ENCODE measurements at places on chromosomes 6 and 20. TPM values are rescaled to one million over a fixed set of nuclear protein-coding genes. Genes with fewer than 3 reads are reported as not detected.

The TSBP1 gene
- total RNA-seq = not detected

The ZNF322 gene
- total RNA-seq = 16.6 TPM

The FILIP1 gene
- total RNA-seq = 0.98 TPM

The SNX5 gene
- total RNA-seq = 55.7 TPM

The PRSS35 gene
- not detected for total RNA-seq

The ARMC12 gene
- 0.43 TPM for total RNA-seq

The CLIC5 gene
- not detected for total RNA-seq

The ETV7 gene
- total RNA-seq = not detected

The IL17A gene
- total RNA-seq = not detected

The ANGPT4 gene
- not detected for total RNA-seq

The PGBD1 gene
- total RNA-seq = 5.8 TPM

The BFSP1 gene
- 1.8 TPM for total RNA-seq

The PDSS2 gene
- 6.3 TPM for total RNA-seq

The NMBR gene
- not detected for total RNA-seq

The SNX21 gene
- 11.7 TPM for total RNA-seq

The BPIFB2 gene
- total RNA-seq = not detected

The SIGLEC1 gene
- total RNA-seq = not detected

The VIP gene
- total RNA-seq = 0.33 TPM

The SPDEF gene
- total RNA-seq = not detected

The APCDD1L gene
- not detected for total RNA-seq

The SLC32A1 gene
- not detected for total RNA-seq

The KCNS1 gene
- 0.09 TPM for total RNA-seq

The ACTL10 gene
- total RNA-seq = 0.95 TPM

The TBXT gene
- not detected for total RNA-seq

The FLRT3 gene
- 0.33 TPM for total RNA-seq

The EFCAB8 gene
- total RNA-seq = under 0.01 TPM

The POPDC3 gene
- 0.33 TPM for total RNA-seq

The RAET1L gene
- total RNA-seq = not detected

The SLC52A3 gene
- not detected for total RNA-seq

The PARD6B gene
- total RNA-seq = 0.26 TPM

The SMLR1 gene
- total RNA-seq = not detected

The CRISP3 gene
- total RNA-seq = not detected

The TEAD3 gene
- 0.17 TPM for total RNA-seq

The DZANK1 gene
- 0.33 TPM for total RNA-seq

The DTNBP1 gene
- total RNA-seq = 10.8 TPM

The GLYATL3 gene
- not detected for total RNA-seq
